Hematopoietic multipotent progenitor cell treated with erythropoietin and hydrocortisone succinate and interleukin-3 and kit ligand, for 8 days (in vitro differentiated cells): ENCODE measurements at places on chromosomes 2 and 18.

GRCh38 chr18:31652357-31652756 lies 32.0 kb downstream of the B4GALT6 start:
- DNase-seq = no peak

DNA sequence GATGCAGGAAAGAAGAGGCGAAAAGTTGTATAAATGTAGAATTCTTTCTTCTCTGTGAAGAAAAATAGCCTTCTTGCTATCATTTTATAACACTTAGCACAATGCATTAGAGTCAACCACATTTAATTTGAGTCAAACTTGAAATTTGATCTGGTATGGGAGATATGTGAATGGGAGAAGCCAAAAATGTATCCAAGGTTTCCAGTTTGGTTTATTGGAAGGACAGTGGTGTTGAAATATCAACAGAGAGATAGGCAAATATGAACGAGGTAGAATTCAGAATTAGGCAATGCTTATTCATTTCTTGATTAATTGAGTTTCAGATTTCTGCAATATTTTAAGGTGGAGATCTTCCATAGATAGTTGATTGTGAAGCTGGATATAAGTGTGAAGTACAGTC lies 991.9 kb upstream of the CHAC2 start:
- no peak for DNase-seq

- DNase-seq = no peak
Observed at GRCh38 chr18:51391731-51392130, 194.2 kb upstream of the MEX3C start.

- DNase-seq = no peak
Observed at GRCh38 chr2:128198656-128199055, 107.7 kb downstream of the UGGT1 start.

DNA sequence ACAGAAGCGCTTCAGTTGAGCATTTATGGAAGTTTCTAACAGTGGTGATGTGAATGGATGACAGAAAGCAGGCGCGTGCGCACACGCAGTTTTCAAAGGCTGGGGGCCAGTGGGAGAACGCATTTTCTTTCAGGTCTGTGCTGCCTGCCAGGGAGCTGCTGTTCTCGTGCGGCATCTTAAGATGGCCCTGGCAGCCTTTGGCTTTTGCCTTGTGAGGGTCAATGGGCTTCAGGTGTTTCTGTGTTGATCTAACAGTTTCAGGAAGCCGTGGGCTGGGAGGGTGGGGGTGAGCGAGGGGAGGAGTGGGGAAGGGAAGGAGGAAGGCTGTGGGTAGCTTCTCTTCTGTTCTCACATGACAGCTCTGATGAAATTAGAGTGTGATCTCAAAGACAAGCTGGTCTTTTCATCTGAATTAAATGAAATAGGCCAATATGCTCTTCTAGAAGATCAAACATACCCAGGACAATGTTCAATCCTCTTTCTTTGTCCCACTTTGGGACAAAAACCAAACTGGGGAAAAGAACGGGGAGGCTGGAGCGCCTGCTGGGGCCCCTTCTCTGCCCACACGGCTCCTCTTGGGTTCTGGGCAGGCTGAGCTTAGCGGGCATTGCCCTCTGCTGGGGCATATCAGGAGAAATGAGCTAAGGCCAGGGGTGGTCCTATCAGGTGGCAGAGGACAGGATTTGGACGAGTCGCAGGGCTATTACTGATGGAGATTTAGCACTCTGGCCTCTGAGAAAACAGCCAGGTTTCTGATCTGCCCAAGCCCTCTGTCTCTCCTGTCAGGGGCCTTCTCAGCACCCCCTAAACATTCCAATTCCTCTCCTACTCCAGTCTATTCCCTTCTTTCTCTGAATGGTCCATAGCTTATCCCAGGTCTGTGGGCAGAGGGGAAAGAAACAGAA lies 126.2 kb upstream of the LGALSL start:
- peak; percentile 44 for DNase-seq

GRCh38 chr2:187215532-187216240 lies 232.4 kb downstream of the CALCRL start:
- DNase-seq = no peak

GRCh38 chr2:70043252-70043875 lies 43.9 kb upstream of the PCBP1 start:
- DNase-seq = peak; percentile 49

- DNase-seq = peak; percentile 81
Observed at GRCh38 chr2:189580658-189581353, at the start of gene SLC40A1. SLC40A1 (minus strand) TSS chr2:189580786; CDS start chr2:189580460, 326 bp downstream.

DNA sequence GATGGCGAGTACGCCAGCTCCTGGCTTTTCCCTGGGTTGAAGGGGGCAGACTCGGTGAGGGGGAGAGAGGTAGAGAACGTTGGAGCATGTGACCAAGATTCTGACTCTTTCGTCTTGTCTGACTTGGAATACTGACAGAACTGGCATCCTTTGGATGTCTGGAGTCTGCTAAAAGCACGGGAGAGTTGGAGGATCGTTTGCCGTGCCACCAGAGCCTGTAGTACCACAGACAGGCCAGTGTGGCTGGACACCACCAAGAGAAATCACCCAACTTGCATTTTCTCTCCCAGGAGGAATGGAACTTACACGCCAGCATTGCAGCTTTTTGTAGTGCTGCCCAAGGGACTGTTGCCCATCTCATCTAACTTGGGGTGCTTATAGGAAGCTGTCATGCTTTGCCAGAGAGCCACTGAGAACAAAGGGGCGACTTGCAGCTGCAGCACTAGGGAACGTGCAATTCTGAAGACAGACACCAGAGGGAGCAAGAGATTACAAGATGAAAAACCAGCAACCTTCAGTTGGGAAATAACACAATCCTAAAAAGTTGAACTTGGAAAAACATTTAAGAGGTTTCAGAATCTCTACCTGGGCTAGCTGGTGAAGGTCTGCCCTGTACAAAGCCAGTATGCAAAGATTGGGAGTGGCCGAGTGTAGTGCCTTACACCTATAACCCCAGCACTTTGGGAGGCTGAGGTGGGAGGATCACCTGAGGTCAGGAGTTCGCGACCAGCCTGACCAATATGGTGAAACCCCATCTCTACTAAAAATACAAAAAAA lies 24.1 kb downstream of the PSMG2 start:
- peak; percentile 74 for DNase-seq

DNA sequence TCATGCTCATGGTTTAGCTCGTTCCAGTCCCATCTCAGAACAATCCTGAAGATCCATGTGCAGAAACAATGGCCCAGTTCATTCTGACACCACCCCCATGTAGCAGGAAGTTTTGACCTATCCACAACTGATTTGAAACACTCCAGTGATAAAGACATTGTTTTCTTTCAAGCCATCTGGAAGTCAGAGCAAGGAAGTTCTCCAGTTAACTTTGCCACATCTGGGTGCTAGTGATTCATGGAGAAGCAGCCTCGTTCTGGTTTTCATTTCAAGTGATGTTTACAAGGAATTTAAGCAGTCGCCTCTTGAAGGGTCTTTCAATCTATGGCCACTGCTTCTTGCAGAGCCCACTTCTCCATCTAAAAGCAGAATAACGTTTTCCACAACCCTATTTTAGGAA lies 36.6 kb upstream of the TWIST2 start:
- no peak for DNase-seq

GRCh38 chr18:41530970-41531369 lies 424.1 kb upstream of the PIK3C3 start:
- no peak for DNase-seq

GRCh38 chr18:13227910-13228309 lies 9.3 kb downstream of the LDLRAD4 start:
- no peak for DNase-seq

GRCh38 chr2:239908744-239909143 lies 116.4 kb downstream of the NDUFA10 start:
- DNase-seq = no peak

DNA sequence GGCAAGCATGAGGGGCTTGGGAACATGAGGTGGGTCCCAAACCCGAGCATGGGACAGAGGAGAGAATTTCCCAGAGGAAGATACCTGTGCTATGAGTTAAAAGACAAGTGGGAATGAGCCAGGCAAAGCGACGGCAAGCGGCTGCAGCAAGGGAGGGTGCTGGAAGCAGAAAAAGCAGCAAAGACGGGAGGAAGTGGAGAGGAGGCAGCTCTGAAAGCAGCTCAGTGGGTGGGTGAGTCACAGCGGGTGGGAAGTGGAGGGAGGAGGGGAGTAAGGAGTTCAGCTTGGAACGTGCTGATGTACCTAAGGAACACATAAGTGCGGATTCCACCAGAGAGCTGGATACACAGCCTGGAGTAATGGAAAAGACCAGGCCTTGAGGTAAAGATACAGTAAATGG lies 41.4 kb downstream of the THUMPD2 start:
- no peak for DNase-seq

GRCh38 chr2:42325609-42326008 lies 35.4 kb downstream of the COX7A2L start:
- DNase-seq = no peak

DNA sequence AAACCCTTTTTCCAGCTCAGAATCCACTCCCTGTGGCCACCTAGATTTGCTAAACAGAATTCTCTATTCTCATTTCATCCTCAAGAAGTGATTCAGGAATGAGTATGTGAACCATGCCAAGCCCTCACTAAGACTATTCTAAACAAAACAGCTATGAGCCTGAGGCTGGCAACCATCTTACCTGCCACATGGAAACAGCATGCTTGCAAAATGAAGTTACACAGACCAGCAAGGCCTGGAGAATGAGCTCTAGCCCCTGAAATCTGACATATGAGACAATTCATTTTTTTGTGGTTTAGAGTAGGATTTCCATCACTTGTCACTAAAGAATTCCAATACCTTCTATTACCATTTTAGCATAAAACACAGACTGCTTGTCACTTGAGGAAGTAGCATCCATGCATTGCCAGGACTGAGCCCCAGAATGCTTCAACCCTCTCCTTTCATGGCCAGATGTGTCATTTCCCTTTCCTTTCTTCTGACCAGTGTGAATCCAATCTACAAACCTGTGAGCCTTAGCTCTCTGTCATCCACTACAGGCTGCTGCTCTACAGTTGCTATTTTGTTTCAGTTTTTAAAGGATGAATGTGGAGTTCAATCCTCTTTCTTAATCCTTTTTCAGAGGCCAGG lies 744.3 kb upstream of the ACVR2A start:
- DNase-seq = no peak

GRCh38 chr18:50627594-50628532 lies 68.0 kb downstream of the MAPK4 start:
- DNase-seq = no peak

DNA sequence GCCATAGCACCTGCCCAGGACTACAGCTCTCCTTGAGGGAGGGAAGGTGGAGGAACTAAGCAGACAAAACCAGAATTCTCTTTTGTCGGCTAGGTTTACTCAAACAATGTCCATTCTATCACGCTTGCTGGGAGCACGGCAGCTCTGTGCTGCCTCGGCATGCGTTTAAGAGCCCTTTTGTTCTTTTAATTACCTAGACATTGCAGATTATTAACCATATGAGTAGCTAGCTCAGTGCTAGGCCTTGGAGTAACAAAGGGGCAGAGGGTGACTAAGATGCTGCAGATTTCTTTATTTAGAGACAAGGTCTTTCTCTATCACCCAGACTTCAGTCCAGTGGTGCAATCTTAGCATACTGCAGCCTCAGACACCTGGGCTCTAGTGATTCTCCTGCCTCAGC lies 11.1 kb downstream of the MSGN1 start:
- DNase-seq = no peak

- no peak for DNase-seq
Observed at GRCh38 chr2:56687169-56687568, 503.4 kb downstream of the CCDC85A start.

GRCh38 chr2:51758081-51758480 lies 726.1 kb upstream of the NRXN1 start:
- no peak for DNase-seq

GRCh38 chr2:140589696-140590095 lies 1541.1 kb downstream of the LRP1B start:
- DNase-seq = no peak

- DNase-seq = no peak
Observed at GRCh38 chr2:13662055-13662454, 945.3 kb downstream of the TRIB2 start.

GRCh38 chr2:143083636-143084035 lies 45.6 kb upstream of the ARHGAP15 start:
- no peak for DNase-seq

- peak; percentile 75 for DNase-seq
Observed at GRCh38 chr2:219571311-219572236, at the start of gene OBSL1. OBSL1 (minus strand) TSS chr2:219571539; CDS start chr2:219571232, 307 bp downstream.

- DNase-seq = no peak
Observed at GRCh38 chr2:123640685-123641335, 384.3 kb upstream of the CNTNAP5 start.

DNA sequence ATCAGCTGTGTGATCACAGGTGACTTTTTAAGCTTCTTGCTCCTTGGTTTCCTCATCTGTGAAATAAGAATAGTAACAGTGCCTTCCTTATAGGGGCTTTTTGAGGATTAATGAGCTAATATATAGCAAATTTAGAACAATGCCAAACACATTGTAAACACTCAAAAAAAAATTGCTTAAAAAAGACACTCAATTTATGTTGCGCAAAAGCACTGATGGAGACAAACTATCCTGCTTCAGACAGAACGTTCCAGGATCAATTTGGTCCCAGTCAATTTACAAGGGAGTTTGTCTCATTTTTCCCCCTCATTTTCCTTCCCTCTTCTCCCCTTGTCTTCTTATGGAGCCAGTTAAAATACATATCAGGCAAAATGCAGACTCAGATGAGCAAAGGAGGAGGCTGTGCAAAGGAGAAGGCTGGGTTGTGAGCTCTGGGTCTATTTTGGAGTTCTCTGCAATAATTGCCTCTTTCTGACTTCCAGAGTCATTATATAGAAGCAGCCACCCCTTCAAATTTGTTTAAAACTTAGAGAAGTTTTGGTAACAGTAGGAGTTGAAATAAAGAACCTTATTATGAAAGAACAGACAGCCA lies 83.7 kb downstream of the SOCS6 start:
- DNase-seq = no peak
